ENCODE measurements at places on chromosomes 11 and 22. TPM values are rescaled to one million over a fixed set of nuclear protein-coding genes. Genes with fewer than 3 reads are reported as not detected.

GRCh38 chr11:28461338-28461737 is 353.1 kb downstream of the METTL15 start:
- DNase-seq: no peak

- DNase-seq: no peak
Observed at GRCh38 chr11:5643585-5643984, 18.8 kb downstream of the TRIM34 start.

DNA sequence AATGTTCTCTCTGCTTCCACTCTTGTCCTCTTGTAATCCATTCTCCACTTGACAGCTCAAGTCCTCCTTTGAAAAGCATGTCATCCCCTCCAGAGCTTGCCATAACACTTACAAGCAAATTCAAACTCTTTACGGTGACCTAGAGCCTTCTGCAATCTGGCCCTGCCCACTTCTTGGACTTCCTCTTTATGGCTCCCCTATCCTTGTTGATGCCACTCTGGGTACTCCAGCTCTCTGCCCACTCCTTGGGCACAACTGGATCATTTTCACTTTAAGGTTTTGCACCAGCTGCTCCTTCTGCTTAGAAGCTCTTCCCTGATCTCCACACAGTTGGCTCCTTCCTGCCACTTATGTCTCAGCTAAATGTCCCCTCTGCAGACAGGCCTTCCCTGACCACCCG is 217.9 kb downstream of the DSCAML1 start:
- no peak for DNase-seq

- no peak for DNase-seq
Observed at GRCh38 chr22:22111267-22111751, 128.7 kb upstream of the TOP3B start.

The ROM1 gene
- total RNA-seq: 9.9 TPM

The TRPC6 gene
- 1.5 TPM for total RNA-seq
